ENCODE measurements at places on chromosomes 3 and 15.

GRCh38 chr3:976006-976405 is 116.8 kb upstream of the CNTN6 start:
- DNase-seq, result no peak

DNA sequence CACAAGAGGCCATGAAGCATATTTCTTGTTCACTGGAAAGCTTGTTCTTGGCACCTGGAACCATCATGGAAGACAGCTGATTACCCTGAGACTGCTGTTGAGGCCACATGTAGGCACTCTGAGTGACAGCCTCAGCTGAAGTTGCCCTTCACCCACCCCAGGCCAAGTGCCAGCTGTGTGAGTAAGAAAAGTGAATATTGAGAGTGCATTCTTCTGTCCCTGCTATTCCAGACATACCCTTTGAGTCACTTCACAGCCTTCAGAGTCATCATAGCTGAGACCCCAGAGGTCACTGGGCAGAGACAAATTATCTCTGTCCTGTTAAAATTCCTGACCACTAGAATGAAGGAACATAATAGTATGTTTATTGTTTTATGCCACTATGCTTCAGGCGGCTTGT is 79.6 kb downstream of the NFKBIZ start:
- DNase-seq, result no peak

DNA sequence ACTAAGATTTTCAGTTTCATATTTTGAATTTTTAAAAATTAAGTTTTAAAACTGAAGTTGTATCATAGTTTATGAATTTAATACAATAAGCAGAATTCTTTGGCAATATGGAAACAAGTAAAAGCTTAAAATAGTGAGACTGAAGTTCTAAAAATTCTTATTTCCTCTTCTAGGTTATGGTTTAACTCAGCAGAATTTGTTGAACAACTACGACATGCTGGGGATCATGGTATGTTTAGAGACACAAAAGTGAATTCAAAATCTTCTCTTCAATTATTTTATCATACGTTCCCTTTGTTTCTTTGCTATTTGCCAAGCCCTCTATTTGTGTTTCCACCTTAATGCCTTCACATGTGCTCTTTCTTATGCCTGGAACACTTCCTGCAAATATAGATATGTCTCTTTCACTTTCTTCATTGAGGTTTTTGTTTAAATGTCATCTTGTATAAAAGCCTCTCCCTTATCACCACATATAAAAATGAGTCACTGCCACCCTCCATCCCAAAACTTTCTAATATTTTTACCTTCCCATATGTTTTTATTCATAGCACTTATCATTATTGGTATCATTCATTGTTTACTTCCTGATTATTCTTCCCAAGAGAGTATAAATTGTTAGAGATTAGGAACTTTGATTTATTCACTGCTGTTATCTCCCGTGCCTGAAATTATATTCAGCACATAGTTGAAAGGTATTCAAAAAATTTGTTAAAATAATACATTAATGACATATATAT is 6.4 kb downstream of the SUCNR1 start:
- no peak for DNase-seq

- no peak for DNase-seq
These were observed 10.7 kb upstream of the SHISA5 start for GRCh38 chr3:48514431-48515227.

GRCh38 chr3:154852515-154852914 is 227.6 kb upstream of the MME start:
- no peak for DNase-seq

- peak; percentile 1 for DNase-seq
These were observed 23.8 kb downstream of the C3orf20 start for GRCh38 chr3:14698601-14699244.

DNA sequence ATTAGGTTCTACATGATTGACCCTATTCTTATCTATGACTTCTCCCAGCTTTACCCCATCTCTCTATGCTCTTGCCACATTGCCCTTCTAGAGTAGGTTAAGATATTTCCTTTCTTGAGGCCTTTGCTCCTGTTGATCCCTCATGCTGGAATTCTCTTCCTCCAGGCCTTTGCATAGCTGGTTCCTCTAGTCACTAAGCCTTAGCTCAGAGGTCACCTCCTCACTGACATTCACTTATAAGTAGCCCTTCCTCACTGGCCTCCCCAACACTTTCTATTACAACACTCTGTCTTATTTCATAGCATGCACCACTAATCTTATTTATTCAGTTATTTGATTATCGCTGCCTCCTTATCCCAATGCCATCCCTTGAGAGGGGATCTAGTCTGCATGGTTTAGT is 228.4 kb upstream of the COL8A1 start:
- DNase-seq, result no peak

GRCh38 chr3:149273096-149273751 is 51.6 kb upstream of the CP start:
- peak; percentile 70 for DNase-seq

DNA sequence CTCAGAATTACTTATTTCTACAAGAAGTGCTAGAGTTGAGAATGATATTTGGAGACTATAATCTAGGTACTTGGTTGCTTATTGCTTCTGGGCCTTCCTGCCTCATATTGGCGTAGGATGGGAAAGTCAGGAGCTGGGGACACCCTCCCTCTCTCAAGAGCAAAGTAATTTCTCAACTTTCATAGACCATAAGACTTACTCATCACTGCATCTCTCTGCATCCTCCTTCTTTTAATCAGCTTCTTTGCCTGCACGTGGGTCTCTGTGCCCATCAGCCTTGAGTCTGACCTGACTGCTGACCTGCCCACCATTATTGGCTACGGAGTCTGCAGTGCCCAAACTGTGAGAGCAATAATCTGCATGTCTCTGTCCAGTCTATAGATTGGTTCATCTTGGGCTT is 27.3 kb upstream of the XIRP1 start:
- no peak for DNase-seq

DNA sequence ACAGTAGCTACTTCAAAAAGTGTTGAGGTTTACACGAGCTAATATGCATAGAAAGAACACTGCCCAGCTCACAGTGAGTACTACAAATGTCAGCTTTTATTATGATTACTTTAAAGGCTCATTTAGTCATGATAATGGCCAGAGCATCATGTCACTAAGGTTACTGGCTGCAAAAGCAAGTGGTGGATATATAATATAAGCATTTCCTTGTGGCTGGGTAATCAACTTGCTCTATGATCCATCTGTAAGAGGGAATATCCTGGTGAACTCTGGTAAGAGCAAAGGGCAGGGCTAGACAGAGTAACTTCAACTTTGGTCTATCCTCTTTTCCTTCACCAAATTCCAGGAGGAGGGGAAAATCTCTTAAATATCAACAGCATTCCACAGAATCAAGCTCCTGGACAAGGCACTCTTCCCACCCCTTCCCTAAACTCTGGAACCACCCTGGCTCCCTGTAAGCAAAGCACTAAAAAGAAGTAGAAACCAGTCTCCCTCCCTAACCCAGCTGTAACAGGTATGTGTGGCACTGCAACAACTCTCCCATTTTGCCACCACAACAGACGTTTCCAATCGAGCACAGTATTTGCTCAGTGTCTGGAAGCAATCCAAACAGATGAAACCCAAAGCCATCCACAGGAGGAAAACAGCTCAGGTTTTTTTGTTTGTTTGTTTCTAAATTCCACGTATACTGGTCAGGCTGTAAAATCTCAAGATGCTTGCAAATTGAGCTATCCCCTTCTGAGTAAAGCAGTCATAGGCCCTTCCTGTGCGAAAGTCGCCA is 13.4 kb downstream of the B4GALT4 start:
- peak; percentile 58 for DNase-seq

- no peak for DNase-seq
These were observed 9.0 kb downstream of the KY start for GRCh38 chr3:134641671-134642300.

DNA sequence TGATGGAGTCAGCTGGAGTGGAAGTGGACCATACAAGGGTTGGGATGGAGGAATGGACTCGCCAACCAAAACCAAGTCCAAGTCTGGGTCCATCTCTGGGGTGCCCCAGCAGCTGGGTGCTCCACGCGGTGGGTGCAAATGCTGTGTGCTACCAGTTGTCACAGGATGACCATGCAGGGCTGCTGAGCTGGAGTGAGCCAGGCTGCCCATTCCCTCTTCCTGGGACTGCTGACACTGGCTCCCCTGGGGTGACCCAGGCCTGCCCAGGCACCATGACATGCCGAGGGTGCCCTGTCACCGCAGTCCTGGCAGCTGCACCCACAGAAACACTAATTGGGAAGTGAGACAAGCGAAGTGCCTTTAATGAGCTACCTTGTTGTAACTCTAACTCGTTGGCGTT is 140.2 kb downstream of the TPRA1 start:
- DNase-seq, result no peak

All from NCI-H2029 (cell line).